Esophagus squamous epithelium (tissue), 5 donors: ENCODE measurements at places on chromosomes 13 and 19. TPM values are rescaled to one million over a fixed set of nuclear protein-coding genes. Genes with fewer than 3 reads are reported as not detected.

PTGIR gene
- 0.57 TPM for total RNA-seq

ZNF208 gene
- 3.0 TPM for total RNA-seq

UBE2L5 gene
- 0.19 TPM for total RNA-seq

DNA sequence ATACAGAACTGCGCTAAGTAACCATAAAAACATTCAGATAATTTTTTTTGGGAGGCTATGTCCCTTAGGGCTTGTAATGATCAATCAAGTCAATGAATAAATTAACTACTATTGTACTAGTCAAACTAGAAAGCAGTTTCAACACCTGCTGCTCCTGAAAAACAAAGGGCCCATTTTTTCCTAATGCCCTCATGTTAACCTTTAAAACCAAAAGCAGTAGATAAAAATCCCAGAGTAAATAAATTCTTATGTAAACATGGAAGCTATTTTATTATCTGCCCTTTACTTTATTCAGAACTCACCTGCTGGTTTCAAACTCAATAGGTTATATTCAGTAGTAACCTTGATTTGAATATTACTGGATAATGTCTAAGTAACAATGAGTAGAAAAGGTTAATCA is 159.5 kb upstream of the STARD13 start:
- no peak overlapping the region for H3K27ac ChIP-seq
- H3K36me3 ChIP-seq: no peaks in the 10 kb centered on the region
- H3K4me3 ChIP-seq: no peak overlapping the region
- H3K27me3 ChIP-seq: no peaks in the 10 kb centered on the region

DNA sequence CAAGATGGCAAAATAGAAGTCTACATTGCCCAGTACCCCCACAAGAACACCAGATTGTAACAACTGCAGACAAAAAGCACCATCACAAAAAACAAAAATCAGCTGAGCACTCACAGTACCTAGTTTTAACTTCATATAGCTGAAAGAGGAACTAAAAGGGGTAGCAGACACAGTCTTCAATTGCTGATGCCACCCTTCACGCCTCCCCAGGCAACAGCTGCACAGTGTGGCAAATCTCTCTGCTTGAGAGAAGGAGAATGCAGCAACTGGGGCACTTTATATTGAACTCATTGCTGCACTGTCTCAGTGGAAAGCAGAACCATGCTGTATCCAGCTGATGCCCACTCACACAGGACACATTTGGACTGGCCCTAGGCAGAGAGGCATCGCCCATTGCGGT is 2714.5 kb upstream of the PCDH20 start:
- no peak overlapping the region for H3K27ac ChIP-seq
- H3K4me1 ChIP-seq: no peaks in the 10 kb centered on the region
- no peaks in the 10 kb centered on the region for H3K27me3 ChIP-seq
- DNase-seq: no peak
- H3K36me3 ChIP-seq: no peaks in the 10 kb centered on the region

DNA sequence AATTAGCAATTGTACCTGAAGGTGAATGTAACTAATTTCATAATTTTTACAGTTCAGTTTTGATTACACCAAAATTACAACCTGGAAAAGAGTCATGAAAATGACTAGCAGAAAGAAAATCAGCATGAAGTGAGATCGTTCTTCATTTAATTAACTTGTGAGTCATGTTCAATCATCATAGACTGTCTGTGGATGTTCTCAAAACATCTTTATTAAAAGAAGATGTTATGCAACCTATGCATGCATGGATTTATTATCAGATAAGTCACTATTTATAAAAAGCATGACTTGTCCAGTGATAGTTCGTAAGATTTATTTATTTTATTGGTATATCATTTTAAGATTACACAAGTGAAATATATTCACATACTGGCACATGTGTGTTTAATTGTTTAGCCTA is 245.9 kb downstream of the ITGBL1 start:
- H3K4me1 ChIP-seq: no peaks in the 10 kb centered on the region
- H3K4me3 ChIP-seq: no peak overlapping the region
- H3K36me3 ChIP-seq: no peaks in the 10 kb centered on the region
- no peaks in the 10 kb centered on the region for H3K27me3 ChIP-seq
- no peak overlapping the region for H3K27ac ChIP-seq

- DNase-seq: no peak
- H3K4me1 ChIP-seq: peaks cover 31% of the 10 kb centered on the region
- H3K27ac ChIP-seq: no peak overlapping the region
Measured at GRCh38 chr13:114134944-114135610, 2.7 kb upstream of the RASA3 start.

DNA sequence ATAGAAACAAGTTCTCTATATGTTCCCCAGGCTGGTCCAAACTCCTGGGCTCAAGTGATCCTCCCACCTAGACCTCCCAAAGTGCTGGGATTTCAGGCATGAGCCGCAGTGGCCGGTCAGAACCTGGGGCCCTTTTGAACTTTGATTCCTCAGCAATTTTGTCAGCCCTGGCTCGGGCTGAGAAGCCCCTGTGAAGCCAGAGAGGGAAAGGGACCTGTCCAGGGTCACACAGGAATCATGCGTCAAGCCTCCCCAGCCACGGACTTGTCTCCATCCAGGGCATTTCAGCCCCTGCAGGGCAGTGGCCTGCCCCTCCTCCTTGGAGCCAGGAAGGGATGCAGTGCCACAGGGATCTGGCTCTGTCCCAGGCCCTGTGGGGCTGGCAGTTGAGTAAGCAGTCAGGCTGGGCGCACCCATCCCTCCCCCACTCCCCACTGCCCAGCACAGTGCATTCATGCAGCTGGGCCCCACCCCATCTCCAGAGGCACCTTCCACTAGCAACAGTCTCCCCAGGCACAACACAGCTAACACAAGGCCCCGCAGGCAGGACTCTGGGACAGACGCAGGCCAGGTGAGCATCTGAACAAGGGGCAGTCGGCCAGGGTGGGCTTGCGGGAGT is at the start of gene CAPS:
Gene CAPS, plus strand, starts transcription at position 516 of the 619 bp plus-strand sequence. CDS start 153 bp downstream, outside the sequence.
- H3K4me1 ChIP-seq: peaks cover 39% of the 10 kb centered on the region
- H3K27me3 ChIP-seq: no peaks in the 10 kb centered on the region
- H3K27ac ChIP-seq: peak within 1 kb of the TSS; percentile 73
- DNase-seq: no peak
- H3K36me3 ChIP-seq: peaks cover 15% of the 10 kb centered on the region

MCF2L gene
- 10.2 TPM for total RNA-seq

DNA sequence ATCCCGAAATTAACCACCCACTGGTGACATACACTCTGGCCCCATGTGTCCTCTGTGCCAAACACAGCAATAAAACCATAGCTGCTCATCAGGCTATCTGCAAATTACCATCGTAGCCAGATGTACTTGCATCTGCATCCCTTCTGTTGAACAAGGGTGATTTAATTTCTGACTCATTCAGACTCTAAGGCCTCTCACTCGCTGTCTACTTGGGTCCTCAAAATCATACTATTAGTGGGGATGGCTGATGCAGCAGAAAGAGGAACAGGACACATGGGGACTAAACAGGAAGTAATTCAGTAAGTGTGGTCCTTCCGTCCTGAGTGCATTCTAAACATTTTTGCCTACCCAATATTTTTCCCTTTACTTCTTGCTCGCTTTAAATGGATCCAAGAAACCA is 2275.0 kb upstream of the PCDH20 start:
- no peak for DNase-seq
- H3K4me1 ChIP-seq: no peaks in the 10 kb centered on the region
- no peak overlapping the region for H3K27ac ChIP-seq
- H3K4me3 ChIP-seq: no peak overlapping the region

DNA sequence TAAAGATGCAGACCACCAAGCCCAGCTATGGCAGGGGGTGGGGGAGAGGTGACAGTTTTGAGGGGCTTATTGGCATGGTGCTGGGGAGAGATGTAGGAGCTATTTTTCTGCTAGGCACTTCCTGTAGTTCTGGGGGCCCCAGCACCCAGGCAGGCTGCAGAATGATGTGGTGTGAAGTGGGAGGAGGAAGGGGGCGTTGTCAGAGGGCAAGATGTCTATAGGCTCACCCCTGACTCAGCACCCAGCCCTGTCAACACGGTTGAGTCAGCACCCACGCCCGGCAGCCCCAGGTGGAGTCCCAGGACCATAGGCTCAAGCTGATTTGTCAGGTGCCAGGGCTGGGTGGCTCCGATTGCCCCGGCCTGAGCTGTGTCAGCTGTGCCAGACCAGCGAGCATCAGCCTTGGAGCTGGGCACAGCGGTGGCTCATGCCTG is 5.8 kb downstream of the KLF2 start:
- peaks cover 22% of the 10 kb centered on the region for H3K36me3 ChIP-seq
- peak overlapping the region; percentile 74 for H3K27ac ChIP-seq
- no peaks in the 10 kb centered on the region for H3K27me3 ChIP-seq
- peaks cover 56% of the 10 kb centered on the region for H3K4me1 ChIP-seq

- H3K4me1 ChIP-seq: no peaks in the 10 kb centered on the region
- no peak overlapping the region for H3K27ac ChIP-seq
- H3K36me3 ChIP-seq: no peaks in the 10 kb centered on the region
Measured at GRCh38 chr13:66225072-66225471, 1005.1 kb downstream of the PCDH9 start.

- H3K4me1 ChIP-seq: no peaks in the 10 kb centered on the region
- no peak overlapping the region for H3K27ac ChIP-seq
- H3K27me3 ChIP-seq: no peaks in the 10 kb centered on the region
- no peak overlapping the region for H3K4me3 ChIP-seq
- peaks cover 57% of the 10 kb centered on the region for H3K36me3 ChIP-seq
- no peak for DNase-seq
Measured at GRCh38 chr13:113552079-113552478, 32.5 kb upstream of the TFDP1 start.

DNA sequence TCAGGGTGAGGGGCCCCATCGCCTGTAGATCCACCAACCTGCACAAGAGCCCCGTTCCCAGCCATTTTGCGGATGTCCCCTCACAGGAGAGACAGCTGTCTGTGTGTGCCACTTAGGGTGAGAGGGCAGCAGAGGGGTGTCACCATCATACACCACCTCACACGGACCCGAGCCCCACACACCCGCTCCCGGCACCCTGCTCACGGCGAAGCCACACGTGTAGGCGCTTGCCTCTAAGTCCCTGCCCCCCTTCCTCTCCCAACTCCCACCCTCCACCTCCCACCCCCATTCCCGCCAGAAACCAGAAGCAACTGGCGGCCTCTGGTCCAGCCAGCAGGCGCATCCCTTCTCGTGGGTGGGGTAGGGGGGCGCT is 4.0 kb upstream of the DPF1 start:
- peaks cover 31% of the 10 kb centered on the region for H3K27me3 ChIP-seq
- no peak overlapping the region for H3K27ac ChIP-seq
- no peak for DNase-seq
- no peaks in the 10 kb centered on the region for H3K36me3 ChIP-seq
